ENCODE measurements at places on chromosomes 7 and 10.

- H3K36me3 ChIP-seq, result no peaks in the 10 kb centered on the region
- no peak for DNase-seq
- H3K4me1 ChIP-seq, result no peaks in the 10 kb centered on the region
- no peak overlapping the region for H3K4me3 ChIP-seq
- peaks cover 12% of the 10 kb centered on the region for H3K27me3 ChIP-seq
Observed at GRCh38 chr10:118506671-118507590, 88.5 kb downstream of the PRLHR start.

DNA sequence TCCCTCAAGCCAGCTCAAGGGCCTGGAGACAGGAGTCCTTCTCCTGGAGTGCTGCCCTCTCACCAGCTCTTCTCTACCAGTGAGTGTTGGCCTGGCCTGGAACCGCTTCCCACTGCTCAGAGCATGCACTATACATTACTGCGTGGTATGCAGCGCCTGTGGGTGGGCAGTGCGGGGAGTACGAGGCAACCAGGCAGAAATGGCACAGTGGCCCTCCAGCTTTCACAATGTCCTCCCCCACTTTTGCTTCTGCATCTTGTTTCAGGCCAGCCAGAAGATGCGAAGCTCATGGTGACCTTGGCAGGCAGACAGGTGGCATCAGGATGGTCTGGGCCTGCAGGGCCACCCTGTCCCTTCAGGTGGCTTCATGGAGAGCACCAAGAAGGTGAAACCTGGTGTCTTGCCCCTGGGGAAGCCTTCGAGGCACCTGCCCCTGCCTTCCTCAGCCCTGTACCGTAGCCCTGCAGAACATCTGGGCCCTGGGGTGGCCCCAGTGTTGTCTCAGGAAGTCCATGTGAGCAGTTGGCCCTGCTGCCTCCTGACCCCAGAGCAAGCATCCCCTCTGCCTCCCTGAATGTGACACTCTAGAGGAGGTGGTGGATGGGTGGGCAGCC, 35.8 kb downstream of the RASGEF1A start:
- peaks cover 8% of the 10 kb centered on the region for H3K4me1 ChIP-seq
- DNase-seq, result no peak
- peaks cover 35% of the 10 kb centered on the region for H3K27me3 ChIP-seq
- no peaks in the 10 kb centered on the region for H3K36me3 ChIP-seq
- peak overlapping the region; percentile 60 for H3K27ac ChIP-seq
- no peak overlapping the region for H3K4me3 ChIP-seq

DNA sequence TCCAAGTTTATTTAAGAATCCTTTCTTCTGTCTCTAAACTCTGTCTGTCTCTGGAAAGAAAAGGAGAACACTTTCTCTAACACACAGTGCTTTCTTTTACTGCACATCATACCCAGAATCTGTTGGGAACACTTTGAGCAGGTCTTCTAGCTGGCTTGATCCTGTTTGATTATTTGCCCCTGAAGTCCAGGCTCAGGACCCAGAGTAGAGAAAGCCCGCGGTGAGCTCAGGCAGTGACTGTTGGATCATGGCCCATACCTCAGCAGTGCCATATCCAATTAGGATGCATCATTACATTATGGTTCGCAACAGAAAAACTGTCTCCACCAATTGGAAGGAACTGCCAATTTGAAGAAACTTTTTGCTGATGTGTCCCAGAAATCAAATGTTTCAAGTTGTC, 51.4 kb downstream of the ATOH7 start:
- no peaks in the 10 kb centered on the region for H3K36me3 ChIP-seq
- H3K27ac ChIP-seq, result no peak overlapping the region
- no peak overlapping the region for H3K4me3 ChIP-seq
- peaks cover 3% of the 10 kb centered on the region for H3K27me3 ChIP-seq
- H3K4me1 ChIP-seq, result no peaks in the 10 kb centered on the region

DNA sequence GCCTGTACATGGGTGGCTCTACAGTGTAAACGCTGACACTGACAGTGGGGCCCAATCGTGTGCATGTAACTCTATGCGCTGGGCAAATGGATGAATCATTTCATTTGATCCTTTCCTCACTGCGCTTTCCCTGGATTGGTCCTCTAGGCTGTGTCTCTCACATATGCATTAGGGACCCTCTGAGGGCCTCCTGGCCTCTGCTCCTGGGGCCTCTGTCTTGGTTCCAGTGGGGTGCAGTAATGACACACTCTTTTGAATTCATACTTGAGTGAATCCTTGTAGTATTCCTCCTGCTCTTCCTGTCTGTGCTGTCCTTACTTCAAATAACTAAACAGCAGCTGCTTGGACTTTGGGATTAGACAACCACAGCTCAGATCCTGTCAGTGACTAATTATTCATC, 176.5 kb upstream of the ADO start:
- no peak for DNase-seq
- H3K36me3 ChIP-seq, result no peaks in the 10 kb centered on the region
- H3K27ac ChIP-seq, result no peak overlapping the region
- H3K27me3 ChIP-seq, result no peaks in the 10 kb centered on the region
- H3K4me1 ChIP-seq, result peaks cover 12% of the 10 kb centered on the region

- no peak overlapping the region for H3K27ac ChIP-seq
- no peaks in the 10 kb centered on the region for H3K4me1 ChIP-seq
- no peaks in the 10 kb centered on the region for H3K36me3 ChIP-seq
- no peaks in the 10 kb centered on the region for H3K27me3 ChIP-seq
- no peak for DNase-seq
Observed at GRCh38 chr7:41889472-41889871, 186.6 kb upstream of the INHBA start.

GRCh38 chr7:29282819-29283414, 88.3 kb downstream of the CHN2 start:
- no peaks in the 10 kb centered on the region for H3K36me3 ChIP-seq
- H3K4me1 ChIP-seq, result peaks cover 16% of the 10 kb centered on the region

- H3K4me3 ChIP-seq, result no peak overlapping the region
- H3K27ac ChIP-seq, result no peak overlapping the region
- no peaks in the 10 kb centered on the region for H3K27me3 ChIP-seq
- DNase-seq, result no peak
Observed at GRCh38 chr10:10676972-10677371, 340.7 kb upstream of the CELF2 start.

DNA sequence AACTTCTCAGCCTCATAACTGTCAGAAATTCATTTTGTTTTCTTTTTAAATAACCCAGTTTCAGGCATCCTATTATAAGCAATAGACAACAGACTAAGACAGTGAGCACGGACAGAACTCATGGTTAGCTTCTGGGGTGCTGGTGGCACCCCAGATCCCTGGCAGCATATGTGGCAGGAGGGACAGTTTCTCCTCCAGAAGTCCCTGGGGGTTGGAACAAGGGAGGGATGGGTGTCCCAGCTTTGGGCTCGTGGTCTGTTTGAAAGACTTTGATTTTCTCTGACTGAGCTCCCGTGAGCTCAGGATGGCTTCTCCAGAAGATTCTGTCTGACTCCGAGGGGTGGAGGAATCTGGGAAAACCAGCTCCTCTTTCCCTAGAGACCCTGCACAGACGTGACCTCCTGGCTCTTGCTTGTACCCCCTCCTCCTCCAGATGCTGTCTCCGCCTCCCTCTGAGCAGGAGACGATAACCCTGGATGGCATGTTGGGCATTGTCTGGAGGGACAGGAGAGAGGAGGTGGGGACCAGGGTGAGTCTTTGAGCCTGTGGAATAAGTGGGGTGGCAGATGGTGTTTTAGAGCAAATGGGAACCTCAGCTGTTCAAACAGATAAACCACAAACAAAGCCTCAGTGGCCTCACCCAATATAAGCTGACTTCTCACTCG, 421.1 kb downstream of the GLRX3 start:
- no peak for DNase-seq
- H3K4me3 ChIP-seq, result no peak overlapping the region
- H3K4me1 ChIP-seq, result no peaks in the 10 kb centered on the region
- H3K27me3 ChIP-seq, result no peaks in the 10 kb centered on the region

- H3K27ac ChIP-seq, result no peak overlapping the region
- H3K27me3 ChIP-seq, result no peaks in the 10 kb centered on the region
- peaks cover 25% of the 10 kb centered on the region for H3K4me1 ChIP-seq
- peak; percentile 48 for DNase-seq
Observed at GRCh38 chr10:124745673-124746072, 1.5 kb upstream of the FAM53B start.

DNA sequence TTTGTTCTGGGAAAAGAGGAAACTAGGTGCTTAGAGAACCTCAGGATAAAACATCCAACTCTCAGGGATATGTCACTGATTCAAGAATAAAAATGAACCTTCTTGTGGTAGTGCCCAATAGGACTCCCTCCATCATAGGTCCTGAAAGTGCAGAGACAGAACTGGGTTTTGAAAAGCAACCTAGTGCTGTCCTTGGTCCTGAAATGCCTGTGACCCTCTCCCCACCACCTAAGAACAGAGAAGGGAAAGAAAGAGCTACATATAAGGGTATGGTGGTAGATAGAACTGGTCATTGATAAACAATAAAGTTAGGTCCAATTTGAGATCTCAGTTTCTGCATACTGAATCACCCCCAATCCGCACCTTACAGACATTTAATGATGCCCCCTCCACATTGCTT, 953.3 kb downstream of the XPNPEP1 start:
- no peaks in the 10 kb centered on the region for H3K36me3 ChIP-seq
- DNase-seq, result no peak
- no peak overlapping the region for H3K27ac ChIP-seq
- H3K27me3 ChIP-seq, result no peaks in the 10 kb centered on the region
- H3K4me3 ChIP-seq, result no peak overlapping the region

DNA sequence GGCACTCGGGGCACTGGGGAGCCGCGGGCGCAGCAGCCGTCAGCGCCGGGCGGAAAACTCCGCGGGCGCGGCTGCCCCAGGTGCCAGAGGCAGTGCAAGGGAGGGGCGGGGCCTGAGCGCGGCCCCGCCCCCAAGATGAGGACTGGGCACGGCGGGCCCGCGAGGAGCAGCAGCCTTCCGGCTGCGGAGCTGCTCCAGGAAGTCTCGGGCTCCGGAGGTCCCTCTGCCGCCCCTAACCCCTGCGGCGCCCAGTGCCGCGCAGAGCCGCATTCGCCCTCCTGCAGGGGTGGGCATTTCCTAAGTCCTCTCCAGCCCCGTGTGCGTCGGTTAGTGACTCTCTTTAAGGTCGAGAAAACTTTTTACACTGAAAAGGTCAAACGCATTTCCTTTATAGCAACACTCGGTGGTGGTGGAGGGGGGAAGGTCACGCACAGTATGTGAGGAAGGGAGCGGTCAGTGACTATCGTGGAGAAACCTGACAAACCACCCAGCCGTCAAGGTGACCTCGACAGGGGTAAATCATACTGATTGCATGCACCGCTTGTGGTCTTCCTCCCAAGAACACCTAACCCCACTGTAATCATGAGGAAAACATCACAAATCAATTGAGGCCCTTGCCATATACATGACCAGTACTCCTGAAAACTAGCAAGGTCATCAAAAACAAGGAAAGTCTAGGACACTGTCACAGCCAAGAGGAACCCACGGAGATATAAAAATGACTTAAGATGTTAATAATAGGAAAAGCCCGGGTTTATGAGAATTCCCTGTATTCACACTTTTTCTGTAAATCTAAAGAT, at the start of gene ANXA11:
Gene ANXA11 (minus strand): TSS at position 61 of the 800 bp plus-strand sequence. CDS start 32,676 bp downstream, outside the sequence.
- peak within 1 kb of the TSS; percentile 94 for H3K4me3 ChIP-seq
- H3K27ac ChIP-seq, result peak within 1 kb of the TSS; percentile 85
- H3K36me3 ChIP-seq, result peaks cover 7% of the 10 kb centered on the region

GRCh38 chr10:43130770-43131171, 7.5 kb upstream of the CSGALNACT2 start:
- no peaks in the 10 kb centered on the region for H3K36me3 ChIP-seq
- H3K27me3 ChIP-seq, result no peaks in the 10 kb centered on the region
- DNase-seq, result no peak

DNA sequence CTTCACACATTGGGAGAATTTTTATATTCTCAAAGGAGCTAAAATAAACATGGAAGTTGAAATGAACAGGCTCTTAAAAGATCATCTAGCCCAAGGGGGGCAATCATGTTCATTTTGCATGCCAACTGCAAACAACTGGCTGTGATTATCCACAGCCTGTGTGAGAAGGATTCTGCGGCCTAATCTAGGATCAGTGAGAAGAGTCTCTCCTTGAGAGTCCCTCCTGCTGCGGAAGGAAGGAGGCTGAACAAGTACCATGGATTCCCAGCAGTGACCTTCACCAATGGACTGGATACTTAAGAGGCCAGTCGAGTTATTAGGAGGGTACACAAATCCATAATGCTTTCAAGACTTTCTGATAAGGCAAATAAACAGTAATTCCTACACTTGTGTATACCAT, 76.7 kb downstream of the IGF2BP3 start:
- H3K27me3 ChIP-seq, result no peaks in the 10 kb centered on the region
- no peak for DNase-seq
- peaks cover 5% of the 10 kb centered on the region for H3K36me3 ChIP-seq

DNA sequence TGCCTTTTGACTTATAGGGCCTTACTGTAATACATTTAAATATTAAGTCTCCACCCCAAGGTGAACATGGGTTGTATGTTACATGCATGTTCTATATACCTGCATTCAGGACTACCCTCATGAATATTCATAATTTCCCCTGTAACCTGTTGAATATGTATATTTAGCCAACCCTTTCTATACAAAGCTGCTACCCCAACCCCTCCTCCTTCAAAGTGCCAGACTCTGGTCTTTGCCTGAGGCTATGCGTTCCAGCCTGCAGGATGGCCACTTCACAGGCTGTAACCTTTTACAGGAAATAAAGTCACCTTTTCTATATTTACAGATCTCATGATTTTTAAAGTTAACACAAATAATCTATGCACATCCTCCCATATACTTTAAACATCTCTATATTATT, 10.1 kb upstream of the UNC5B start:
- no peaks in the 10 kb centered on the region for H3K36me3 ChIP-seq
- DNase-seq, result no peak
- no peaks in the 10 kb centered on the region for H3K27me3 ChIP-seq
- no peak overlapping the region for H3K27ac ChIP-seq

GRCh38 chr7:155205368-155206317, 92.0 kb upstream of the INSIG1 start:
- H3K27ac ChIP-seq, result peak overlapping the region; percentile 88
- H3K4me3 ChIP-seq, result peak overlapping the region; percentile 66
- H3K27me3 ChIP-seq, result peaks cover 3% of the 10 kb centered on the region

DNA sequence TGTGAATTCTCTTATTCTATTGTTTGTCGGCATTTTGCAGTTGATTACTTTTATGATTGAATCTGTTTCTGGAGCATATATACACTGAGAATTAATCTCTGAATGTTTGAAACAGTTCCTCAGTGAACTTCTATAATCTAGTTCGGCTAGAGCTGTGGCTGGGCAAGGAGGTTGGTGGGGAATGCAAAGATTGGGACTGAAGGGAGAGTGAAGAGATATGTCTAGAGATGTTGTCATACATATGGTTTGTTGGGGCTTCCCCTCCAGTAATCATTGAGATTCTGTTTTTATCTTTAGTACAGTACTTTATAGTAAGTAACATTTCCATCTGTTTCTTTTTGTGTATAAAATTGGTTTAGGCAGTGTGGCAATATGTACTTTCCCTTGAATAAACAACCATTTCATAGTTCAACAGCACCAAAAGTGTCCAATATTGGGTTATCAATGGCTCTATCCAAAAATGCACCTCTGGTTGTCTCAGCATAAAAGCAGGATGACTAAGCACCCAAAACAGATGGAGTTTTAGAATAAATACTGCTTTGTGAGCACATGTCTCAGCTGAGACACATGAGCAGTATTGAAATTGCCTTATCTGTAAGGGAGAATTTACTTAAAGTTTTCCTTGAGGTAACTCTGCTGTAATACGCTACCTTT, 36.7 kb downstream of the WAC start:
- DNase-seq, result no peak
- H3K4me3 ChIP-seq, result no peak overlapping the region
- peaks cover 5% of the 10 kb centered on the region for H3K4me1 ChIP-seq
- no peak overlapping the region for H3K27ac ChIP-seq

Data from T-cell (primary cell).